ENCODE measurements at places on chromosomes 2 and 18. TPM values are rescaled to one million over a fixed set of nuclear protein-coding genes. Genes with fewer than 3 reads are reported as not detected.

The CNDP1 gene
- not detected for total RNA-seq

The HTR2B gene
- total RNA-seq = not detected

The KCNG3 gene
- total RNA-seq = 7.1 TPM

The RAB10 gene
- 92.7 TPM for total RNA-seq

The SAG gene
- not detected for total RNA-seq

The UGT1A6 gene
- not detected for total RNA-seq

GRCh38 chr18:36073676-36074075, 6.3 kb upstream of the RPRD1A start:
- no peak for DNase-seq

GRCh38 chr18:74682991-74683297, 85.3 kb downstream of the ZNF407 start:
- no peak for DNase-seq

DNA sequence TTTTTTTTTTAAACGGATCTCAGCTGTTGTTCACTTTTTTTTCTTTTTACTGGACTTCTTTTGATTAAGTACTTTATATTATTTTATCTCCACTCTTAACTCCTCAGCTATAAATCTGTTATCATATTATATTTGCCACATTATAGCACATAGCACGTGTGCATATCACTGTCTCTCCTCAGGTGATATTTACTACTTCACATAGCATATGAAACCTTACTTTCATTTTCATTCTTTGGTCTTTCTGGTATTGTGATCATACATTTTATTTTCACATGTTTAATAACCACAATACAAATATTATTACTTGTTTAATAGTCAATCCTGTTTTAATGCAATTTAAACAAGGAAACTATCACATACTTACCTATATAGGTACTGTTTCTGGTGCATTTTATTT, 993.1 kb upstream of the TMEFF2 start:
- DNase-seq = no peak

- DNase-seq = no peak
Observed at GRCh38 chr18:55515214-55515613, 72.8 kb downstream of the TCF4 start.

- DNase-seq = no peak
Observed at GRCh38 chr2:80655265-80655664, 350.7 kb upstream of the LRRTM1 start.

DNA sequence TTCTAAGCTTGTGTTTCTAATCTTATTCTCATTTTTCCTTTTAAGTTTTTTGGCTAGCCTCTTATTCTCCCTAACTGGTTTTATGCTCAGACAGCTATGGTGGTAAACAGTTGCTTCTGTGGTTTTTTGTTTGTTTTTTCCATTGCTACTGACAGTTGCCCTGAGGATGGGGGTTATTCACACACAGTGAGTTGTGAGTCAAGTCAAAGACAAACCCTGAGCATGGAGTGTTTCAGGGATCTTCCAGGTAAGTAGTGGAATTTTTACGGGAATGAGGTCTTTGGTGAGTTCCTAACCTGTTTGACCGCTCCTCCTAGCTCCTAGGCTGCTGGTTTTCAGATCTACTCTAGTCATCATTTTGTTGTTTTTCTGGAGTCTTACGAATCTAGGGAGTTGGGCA, 162.8 kb downstream of the ZNF407 start:
- DNase-seq = no peak

DNA sequence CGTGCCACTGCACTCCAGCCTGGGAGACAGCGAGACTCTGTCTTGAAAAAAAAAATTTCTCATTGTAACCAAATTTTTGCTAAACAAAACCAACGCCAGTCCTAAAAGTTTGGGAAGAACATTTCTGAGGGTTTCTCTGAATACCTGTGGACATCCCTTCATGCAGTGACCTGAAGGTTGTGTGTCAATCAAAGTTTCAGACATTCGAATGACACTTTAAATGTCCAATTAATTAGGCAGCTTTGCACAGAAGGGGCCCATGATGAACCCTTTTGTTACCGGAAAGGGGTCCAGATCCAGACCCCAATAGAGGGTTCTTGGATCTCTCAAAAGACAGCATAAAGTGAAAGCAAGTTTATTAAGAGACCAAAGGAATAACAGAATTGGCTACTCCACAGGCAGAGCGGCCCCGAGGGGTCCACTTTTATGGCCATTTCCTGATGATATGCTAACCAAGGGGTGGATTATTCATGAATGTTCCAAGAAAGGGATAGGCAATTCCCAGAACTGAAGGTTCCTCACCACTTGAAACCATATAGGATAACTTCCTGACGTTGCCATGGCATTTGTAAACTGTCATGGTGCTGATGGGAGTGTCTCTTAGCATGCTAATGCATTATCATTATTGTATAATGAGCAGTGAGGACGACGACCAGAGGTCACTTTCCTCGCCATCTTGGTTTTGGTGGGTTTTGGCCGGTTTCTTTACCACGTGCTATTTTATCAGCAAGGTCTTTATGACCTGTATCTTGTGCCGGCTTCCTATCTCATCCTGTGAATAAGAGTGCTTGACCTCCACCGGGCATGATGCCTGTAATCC, 27.5 kb upstream of the HPCAL1 start:
- no peak for DNase-seq

GRCh38 chr2:81303321-81303720, 998.8 kb upstream of the LRRTM1 start:
- DNase-seq = no peak

DNA sequence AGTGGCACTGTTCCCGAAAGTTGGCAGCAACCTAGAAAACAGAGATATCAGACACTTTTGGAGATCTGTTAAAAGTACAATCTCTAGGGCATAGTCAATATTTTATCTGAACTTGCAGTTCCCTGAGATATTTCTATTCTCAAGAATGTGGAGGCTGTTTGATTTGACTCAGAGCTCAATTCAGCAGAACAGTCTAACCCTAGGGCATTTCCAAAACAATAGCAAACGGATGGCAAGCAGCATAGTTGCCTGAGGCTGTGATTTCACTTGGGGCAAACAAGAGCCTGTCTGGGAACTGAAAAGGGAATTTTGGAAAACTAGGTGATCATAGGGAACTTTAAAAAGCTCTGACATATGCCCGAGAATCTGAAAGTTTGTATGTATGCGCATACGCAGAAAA, 772.8 kb upstream of the LRRTM1 start:
- no peak for DNase-seq

DNA sequence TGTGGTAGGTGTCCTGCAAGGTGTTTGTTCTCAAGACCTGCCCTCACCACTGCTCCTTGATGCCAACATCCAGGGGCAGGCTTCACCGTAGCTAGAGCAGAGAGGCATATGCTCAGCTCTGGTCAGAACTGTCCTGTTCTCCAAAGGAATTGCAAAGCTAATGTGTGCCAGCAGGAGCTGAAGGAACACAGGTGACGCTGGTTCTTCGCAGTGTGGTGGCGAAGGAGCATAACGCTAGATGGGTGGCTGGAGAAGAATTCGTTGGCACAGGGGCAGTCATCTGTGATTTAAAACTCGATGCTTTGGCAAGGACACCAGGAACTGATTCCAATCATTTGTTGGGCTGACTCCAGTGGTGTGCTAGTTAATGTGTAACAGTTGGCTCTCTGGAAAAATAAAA, 11.4 kb upstream of the PER2 start:
- DNase-seq = no peak

DNA sequence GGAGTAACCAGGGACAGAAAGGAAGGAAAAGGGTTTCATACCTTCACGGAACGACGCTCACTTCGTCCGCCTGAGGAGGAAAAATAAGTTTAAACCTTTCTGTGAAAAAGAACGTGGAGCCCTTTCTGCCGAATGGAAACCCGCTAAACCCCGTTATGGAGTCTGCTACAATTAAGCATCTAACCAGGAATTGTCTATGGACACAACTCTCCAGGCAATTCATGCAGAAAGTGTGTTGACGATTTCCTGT, 528 bp upstream of the PPP4R3B start:
- DNase-seq = no peak

- DNase-seq = no peak
Observed at GRCh38 chr18:67540559-67540958, 24.0 kb upstream of the DSEL start.

GRCh38 chr18:12968619-12969018, 20.8 kb downstream of the SEH1L start:
- no peak for DNase-seq

- no peak for DNase-seq
Observed at GRCh38 chr2:134218414-134218813, 35.5 kb upstream of the MGAT5 start.
